ENCODE measurements at places on chromosomes 13 and 19. TPM values are rescaled to one million over a fixed set of nuclear protein-coding genes. Genes with fewer than 3 reads are reported as not detected.

GRCh38 chr13:50914848-50915247 lies 5.3 kb downstream of the RNASEH2B start:
- no peak for DNase-seq

DNA sequence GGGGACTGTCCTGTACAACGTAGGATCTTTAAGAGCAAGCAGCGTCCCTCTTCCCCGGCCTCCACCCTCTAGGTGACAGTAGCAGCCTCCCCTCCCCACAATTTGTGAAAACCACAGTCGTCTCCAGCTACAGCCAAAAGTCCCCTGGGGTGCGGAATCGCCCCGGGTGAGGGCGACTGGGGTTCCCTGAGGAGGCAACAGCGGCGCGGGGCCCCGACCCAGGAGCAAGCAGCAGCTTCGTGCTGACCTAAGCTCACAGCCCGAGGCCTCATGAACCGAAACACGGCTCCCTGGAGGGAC lies 322 bp downstream of the ZNF558 start:
- DNase-seq: no peak

GRCh38 chr19:48669903-48670668 lies 2.7 kb downstream of the NTN5 start:
- no peak for DNase-seq

GRCh38 chr19:14113762-14114414 lies 3.7 kb downstream of the PRKACA start:
- DNase-seq: no peak

DNA sequence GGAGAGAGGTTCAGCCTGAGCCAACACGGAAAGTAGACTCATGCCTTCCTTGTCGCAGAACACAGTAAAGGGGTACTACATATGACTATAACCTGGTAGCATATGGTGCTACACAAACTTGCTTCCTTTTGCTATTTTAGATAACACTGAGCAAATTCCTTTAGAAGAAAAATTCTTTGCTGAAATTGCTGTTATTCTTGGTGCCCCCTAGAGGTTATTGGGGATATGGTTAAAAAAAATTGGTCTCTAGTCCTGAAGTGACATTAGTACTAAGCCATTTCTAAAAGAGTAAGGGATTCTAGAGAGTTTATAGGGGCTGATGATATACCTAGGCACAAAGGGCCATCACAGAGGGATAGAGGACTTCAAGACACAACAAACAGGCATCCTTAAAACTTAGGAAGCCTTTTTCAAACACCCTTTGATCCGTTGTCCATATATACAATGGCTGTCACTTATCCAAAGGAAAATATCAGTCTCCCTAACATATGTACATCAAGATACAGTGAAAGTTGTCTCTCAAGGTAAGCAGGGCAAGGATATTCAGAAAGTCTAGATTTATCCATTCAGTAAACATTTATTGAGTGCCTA lies 13.9 kb upstream of the HS6ST3 start:
- peak; percentile 39 for DNase-seq

DNA sequence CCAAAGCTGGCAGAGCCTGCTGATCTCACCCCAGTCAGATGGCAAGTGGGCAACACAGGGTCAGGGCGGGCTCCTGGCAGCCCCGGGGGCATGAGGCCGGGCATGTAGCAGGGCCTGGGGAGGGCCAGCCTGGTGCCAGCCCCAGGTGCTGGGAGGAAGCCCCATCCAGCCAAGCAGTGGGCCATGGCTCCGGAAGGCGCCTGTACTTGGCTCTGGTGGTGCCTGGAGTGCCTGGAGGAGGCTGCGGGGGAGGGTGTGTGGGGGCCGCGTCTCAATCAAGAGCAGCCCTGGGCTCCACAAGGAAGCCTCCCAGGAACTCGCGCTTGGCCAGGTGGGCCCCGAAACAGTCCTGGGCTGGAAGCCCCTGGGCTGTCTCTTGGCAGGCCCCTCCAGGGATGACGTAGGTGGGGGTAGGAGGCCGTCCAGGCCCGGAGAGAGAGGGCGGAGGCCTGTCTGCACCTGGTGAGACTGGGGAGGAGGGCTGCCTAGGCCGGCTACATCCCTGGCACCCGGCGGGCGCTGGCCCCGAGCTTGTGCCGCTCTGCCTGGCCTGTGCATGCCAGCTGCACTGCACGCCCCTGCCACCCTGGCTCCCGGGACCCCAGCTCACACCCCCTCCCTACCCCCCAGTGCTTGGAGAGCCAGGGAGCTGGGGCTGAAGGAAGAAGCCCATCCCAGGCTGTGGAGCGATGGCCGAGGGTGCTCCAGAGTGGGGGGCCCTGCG lies 45.9 kb downstream of the COMP start:
- no peak for DNase-seq

GRCh38 chr13:71149046-71149445 lies 718.0 kb downstream of the DACH1 start:
- DNase-seq: no peak

DNA sequence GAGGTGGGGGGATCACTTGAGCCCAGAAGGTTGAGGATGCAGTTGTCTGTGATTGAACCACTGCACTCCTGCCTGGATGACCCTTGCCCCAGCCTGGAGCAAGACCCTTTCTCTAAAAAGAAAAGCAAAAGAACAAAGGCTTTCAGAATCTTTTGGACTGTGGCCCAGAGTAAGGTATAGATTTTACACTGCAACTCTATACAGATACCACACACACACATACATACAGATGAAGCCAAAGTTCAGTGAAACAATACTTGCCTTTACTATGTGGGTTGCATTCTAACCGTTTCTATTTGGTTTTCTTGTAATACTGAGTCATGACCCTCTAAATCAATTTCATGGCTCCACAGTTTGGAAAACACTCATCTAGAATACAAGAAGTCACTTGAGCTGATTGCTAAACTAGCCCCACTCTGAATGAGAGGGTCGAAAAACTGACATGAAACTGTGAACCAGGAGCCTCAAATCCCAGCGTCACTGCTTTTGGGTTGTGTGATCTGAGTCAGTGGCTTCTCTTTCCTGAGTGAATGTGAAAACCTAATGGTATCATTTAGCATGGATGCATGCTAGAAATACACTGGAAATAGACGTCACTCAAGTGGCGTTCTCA lies 756.1 kb downstream of the UQCRFS1 start:
- no peak for DNase-seq

- DNase-seq: no peak
Observed at GRCh38 chr19:20165971-20166592, 932 bp upstream of the ZNF486 start.

DNA sequence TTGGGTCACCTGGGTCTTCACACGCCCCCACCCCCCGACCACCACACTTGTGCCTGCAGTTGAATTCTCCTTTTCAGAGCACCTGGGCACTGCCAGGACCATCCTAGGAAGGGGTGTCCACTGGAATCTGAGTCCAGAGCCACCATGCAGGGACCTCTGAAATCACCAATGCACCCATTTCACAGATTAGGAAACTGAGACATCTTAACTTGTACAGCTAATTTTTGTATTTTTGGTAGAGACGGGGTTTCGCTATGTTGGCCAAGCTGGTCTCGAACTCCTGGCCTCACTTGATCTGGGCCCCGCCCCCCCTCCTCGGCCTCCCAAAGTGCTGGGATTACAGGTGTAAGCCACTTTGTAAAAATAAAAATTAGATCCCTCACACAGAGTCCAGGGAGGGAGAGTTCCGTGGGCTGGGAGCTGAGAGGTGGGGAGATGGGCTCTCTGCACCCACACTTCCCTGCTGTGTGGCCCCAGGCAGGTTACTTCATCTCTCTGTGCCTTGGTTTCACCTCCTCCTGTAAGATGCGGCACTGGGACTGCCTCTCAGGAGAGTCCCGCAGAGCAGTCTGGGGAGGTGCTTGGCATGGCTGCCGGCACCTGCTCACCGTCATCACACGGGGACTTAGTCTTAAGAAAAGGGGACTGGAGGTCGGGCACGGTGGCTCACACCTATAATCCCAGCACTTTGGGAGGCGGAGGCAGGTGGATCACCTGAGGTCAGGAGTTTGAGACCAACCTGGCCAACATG lies 45.9 kb upstream of the C19orf12 start:
- DNase-seq: no peak

DNA sequence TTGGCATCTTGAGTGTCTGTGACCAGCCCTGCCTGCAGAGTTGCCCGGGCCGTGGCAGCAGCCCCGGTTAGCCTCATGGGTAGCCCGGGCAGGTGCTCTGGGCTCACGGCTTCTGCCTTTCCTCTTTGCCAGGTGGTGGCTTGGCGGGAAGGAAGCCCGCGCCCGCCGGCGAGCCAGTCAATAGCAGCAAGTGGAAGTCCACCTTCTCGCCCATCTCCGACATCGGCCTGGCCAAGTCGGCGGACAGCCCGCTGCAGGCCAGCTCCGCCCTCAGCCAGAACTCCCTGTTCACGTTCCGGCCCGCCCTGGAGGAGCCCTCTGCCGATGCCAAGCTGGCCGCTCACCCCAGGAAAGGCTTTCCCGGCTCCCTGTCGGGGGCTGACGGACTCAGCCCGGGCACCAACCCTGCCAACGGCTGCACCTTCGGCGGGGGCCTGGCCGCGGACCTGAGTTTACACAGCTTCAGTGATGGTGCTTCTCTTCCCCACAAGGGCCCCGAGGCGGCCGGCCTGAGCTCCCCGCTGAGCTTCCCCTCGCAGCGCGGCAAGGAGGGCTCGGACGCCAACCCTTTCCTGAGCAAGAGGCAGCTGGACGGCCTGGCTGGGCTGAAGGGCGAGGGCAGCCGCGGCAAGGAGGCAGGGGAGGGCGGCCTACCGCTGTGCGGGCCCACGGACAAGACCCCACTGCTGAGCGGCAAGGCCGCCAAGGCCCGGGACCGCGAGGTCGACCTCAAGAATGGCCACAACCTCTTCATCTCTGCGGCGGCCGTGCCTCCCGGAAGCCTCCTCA lies 9.9 kb downstream of the PLEKHJ1 start:
- DNase-seq: no peak

DNA sequence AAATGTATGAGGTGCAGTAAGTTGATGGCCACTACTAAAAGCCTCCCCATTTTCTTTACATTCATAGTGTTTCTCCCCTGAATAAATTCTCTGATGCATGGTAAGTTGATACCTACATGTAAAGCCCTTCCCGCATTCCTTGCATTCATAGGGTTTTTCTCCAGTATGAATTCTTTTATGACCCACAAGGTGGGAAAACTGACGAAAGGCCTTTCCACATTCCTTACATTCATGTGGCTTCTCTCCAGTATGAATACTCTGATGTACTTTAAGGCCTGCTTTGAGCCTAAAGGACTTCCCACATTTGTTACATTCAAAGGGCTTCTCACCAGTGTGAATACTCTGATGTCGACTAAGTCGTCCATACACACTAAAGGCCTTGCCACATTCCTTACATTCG lies 20.5 kb downstream of the ZNF607 start:
- DNase-seq: no peak

DNA sequence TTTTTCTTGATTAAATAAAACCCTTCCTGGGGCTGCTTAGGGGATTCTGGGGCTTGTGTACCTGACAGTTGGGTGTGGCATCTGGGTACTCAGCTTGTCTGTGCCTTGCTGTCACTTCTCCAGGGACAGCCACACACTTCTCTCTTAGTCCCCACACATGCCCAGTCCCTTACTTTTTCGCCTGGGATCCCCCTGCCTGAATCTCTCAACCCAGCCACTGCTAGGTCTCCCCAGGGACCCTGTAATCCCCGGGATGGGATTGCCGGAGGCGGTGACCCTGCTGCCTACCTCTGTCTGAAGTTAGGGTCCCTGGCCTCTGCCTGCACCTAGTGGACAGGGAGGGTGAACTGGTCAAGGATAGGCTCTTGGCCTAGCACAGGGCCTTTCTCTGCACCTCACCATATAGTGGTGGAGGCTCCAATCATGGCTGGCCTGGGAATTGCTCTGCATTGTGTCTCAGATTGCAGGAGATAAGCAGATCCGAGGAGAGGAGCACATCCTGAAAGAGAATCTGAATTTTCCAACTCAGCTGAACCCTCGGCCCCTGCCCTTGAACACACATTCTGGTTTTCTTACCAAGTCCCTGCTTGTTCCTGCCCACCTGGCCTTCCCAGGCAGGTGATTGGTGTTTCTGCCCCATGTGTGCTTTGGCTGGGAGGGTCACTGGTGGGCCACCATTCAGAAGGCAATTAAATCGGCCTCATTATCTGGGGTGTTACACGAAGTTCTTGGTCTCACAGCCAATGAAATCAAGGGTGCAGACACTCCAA lies 8.7 kb upstream of the ZNF492 start:
- no peak for DNase-seq

The RYR1 gene
- 0.09 TPM for polyA plus RNA-seq

The KIR2DL1 gene
- polyA plus RNA-seq: not detected

The FAM187B gene
- not detected for polyA plus RNA-seq

The LRP3 gene
- 4.0 TPM for polyA plus RNA-seq

The IGFLR1 gene
- 0.75 TPM for polyA plus RNA-seq
